AG08396 (cell line): ENCODE measurements at places on chromosomes 16 and 17.

DNA sequence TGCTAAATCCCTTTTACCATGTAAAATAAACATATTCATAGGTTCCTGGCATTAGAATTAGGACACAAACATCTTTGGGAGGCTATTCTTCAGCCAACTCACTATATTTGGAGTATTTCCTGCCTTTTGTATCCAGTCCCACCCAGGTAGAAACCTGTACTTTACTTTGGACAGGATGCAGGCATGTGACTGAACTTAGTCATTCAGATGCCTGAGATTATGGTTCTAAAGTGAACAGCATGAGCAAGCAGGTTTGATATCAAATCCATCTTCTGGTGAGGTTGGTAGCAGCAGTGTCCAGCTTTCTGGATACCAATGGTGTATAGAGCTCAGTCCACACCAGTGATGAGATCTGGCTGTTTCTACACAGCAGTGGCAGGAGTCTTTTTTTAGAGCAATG lies 20.2 kb downstream of the CA10 start:
- DNase-seq: no peak

- peak; percentile 31 for DNase-seq
Measured at GRCh38 chr17:19579867-19580565, 46.4 kb downstream of the SLC47A1 start.

DNA sequence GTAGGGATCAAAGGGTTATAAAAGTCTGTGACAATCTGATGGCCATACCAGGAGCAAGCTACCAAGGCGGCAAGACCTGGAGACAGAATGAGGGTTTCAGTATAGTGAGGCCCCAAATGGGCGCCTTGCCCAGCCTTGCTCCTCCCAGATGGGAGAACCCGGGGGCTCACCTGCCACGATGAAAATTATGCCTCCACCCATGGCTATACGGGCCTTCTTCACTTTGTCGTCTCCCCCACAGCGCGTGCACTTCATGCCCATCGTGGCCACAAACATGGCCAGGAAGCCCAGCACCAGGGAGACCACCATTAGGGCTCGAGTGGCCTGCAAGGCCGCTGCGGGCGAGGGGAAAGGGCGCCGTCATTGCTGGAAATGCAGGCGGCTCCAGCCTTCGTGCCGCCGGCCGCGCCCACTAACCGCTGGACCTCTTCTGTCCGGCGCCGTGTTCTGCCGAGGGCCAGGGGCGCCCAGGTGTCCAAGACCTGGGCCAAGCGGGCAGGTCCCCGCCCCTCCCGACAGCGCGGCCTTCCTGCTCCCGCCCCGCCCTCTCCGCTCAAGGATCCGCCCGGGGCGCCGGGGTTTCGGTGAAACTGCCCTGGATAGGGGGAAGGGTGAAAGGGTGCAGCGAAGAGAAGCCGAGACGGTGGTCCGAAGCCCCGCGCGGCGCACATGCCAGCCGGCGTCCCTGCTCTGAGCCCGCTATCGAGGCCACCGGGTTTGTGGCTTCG lies 1.5 kb downstream of the CLDN7 start:
- peak; percentile 54 for DNase-seq

DNA sequence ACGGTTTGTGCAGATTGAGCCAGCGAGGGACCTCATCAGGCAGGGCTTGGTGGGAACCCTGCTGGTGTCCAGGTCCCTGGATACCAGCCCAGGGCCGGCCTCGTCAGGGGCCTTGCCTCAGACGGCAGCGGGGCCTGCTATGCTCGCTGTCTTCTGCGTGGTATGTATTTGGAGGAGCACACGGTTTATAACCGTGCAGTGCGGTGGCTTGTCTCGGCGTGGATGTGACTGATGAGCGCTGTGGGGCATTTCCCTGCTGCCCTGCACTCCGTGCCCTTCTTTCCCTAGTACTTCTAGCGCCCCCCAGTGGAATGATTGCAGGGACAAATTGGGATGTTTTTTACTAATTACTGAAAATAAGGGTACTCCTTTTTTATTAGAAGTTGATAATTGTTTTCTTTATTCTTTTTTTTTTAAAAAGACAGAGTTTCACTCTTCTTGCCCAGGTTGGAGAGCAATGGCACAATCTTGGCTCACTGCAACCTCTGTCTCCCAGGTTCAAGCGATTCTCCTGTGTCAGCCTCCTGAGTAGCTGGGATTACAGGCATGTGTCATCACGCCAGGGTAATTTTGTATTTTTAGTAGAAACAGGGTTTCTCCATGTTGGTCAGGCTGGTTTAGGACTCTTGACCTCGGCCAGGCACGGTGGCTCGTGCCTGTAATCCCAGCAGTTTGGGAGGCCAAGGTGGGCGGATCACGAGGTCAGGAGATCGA lies 15.3 kb downstream of the TBCD start:
- DNase-seq: peak; percentile 57

DNA sequence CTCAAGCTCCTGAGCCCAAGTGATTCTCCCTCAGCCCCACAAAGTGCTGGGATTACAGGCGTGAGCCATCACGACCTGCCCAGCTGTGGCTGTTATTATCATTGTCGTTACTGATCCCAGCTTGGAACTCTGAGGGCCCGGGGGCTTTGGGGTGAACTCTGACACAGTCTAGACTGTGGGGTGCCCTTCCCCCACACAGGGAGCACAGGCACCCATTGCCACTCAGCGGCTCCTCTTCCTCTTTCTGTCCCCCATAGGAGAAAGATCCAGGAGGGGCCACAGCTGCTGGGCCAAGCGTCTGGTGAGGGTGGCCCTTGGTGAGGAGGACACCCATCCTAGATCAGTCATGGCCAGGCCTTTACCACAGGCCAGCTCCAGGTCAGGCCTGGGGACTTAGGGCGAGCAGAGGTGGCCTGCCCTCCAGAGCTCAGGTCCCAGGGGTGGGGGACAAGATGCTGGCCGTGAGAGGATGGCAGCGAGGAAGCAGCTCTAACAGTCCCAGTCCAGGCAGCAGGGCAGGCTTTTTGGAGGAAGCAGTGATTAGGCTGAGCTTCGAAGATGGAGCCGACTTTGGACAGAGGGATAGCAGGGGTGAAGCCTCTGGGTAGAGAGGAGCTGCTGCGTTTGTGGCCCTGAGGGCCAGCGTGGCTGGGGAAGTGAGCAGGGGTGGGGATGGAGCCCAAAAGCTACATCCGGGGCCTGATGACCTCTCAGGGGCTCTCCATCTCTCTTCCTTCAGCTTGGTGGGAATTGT lies 24.7 kb downstream of the TMEM235 start:
- no peak for DNase-seq

DNA sequence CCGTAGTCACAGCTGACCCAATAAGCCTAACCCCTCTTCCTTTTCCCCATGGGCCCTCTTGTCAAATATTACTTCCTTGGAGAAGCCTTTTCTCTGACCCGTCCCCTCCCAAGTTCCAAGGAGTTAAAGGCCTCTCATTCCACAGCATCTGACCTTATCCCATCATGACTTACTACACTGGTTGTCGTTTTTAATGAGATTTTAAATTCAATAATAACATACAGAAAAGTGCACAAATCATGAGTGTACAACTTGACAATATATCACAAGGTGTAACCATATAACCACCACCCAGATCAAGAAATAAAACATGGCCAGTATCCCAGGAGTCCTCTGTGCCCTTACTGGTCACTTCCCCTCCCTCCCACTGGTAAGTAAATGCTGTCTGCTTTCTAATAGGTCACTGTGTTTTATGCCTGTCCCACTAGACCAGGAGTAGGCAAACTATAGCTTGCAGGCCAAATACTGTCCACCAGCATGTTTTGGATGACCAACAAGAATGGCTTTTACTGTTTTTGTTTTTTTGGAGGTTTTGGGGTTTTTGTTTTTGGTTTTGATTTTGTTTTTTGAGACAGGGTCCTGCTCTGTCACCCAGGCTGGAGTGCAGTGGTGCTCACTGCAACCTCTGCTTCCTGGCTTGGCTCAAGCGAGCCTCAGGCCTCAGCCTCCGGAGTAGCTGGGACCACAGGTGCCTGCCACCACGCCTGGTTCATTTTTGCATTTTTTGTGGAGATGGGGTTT lies 1.2 kb upstream of the FDXR start:
- DNase-seq: no peak

- DNase-seq: no peak
Measured at GRCh38 chr17:61476476-61477203, 24.4 kb downstream of the TBX4 start.

GRCh38 chr17:77475016-77475976 lies 334.5 kb downstream of the SEC14L1 start:
- DNase-seq: peak; percentile 78

GRCh38 chr17:28698253-28698941 lies 13.3 kb downstream of the PROCA1 start:
- no peak for DNase-seq

- DNase-seq: peak; percentile 16
Measured at GRCh38 chr17:73998653-73999645, 204.5 kb upstream of the RPL38 start.

- DNase-seq: no peak
Measured at GRCh38 chr16:3797904-3798811, 80.8 kb upstream of the TRAP1 start.

DNA sequence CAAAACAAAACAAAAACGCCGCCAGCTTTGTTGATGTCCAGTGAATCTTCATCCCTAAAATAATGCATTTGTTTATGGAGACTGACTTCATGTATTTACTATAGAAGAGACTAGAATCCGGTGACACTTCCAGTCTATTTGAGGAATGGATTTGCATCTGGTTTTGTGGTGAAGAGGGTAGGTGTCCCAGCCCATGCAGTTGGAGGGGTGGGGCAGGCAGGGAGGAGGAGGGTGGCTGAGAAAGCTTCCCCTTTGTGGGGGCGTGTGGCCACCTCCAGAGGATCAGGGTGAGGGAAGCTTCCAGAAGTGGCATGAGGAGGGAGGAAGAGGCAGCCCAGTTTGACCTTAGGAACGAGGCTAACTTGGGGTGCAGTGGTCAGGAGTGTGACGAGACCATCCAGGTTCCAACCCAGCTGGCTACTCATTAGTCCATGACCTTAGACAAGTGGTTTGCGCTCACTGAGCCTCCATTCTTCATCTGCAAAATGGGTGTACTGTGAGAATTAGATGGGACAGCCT lies 69.5 kb downstream of the CMIP start:
- DNase-seq: no peak

GRCh38 chr16:66462912-66463311 lies 35.8 kb downstream of the BEAN1 start:
- DNase-seq: no peak

GRCh38 chr16:70390774-70391173 lies 44.1 kb downstream of the DDX19A start:
- no peak for DNase-seq

- no peak for DNase-seq
Measured at GRCh38 chr16:77636615-77637014, 85.7 kb upstream of the NUDT7 start.

DNA sequence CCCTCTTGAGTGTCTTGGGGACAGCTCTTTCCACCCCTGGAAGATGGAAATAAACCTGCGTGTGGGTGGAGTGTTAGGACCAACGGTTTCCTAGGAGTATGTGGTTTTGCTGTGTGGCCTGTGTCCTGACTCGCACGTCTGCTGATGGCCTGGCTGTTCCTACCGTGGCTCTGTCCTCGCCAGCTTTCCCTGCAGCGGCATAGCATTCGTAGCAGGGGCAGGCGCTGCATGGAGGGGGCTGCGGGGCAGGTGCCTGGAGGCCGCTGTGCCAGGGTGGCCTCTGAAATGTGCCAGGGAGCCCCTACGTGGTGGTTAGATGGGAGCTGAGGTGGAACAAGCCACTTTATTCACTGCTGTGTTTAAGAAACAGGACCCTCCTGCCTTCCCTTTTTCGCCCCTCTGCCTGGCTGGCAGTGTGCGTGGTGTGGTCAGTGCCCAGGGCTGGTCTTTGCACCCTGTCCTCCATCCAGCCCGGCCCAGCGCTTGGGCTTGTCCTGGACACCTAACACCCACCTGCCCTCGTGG lies 10.6 kb downstream of the SLC16A3 start:
- no peak for DNase-seq

GRCh38 chr17:5365831-5366230 lies 53.6 kb downstream of the NUP88 start:
- no peak for DNase-seq

DNA sequence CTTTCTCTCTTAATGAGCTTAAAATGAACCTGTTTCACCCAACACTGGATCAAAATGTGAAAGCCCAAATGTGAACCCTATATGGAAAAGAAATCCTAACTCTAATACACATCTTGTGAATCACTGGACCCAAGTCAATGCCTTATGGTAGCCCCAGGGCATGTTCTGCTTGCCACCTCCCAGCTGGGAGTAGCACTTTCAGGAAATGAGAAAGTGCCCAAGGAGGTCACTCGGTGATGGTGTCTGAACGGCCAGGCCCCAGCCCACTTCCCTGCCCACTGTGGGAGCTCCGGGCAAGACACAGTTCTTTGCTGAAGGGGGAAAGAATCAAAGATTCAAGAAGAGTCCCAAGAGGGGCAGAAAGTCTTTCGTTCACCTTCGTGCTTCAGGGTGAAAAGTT lies 46.1 kb downstream of the GTF3C1 start:
- DNase-seq: no peak

DNA sequence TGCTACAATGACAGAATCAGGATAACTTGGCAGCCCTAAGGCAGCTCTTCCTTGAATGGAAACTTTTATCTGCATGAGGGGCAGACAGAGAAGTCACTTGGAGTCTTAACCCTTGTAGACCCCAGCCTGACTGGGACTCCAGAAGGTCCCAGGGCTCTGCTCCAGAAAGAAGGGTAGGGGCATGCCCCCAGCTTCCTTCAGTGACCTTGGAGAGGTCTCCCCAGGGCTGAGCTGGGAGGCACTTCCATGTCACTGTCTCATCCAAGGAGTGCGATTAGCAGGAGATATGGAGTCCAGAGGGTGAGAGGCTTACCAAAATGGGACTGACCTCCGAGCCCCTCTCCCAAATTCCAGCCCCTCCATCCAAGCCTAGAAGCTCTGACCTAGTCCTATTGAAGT lies 3.4 kb upstream of the NLRC5 start:
- no peak for DNase-seq

GRCh38 chr16:52254746-52255145 lies 292.2 kb downstream of the TOX3 start:
- DNase-seq: no peak

DNA sequence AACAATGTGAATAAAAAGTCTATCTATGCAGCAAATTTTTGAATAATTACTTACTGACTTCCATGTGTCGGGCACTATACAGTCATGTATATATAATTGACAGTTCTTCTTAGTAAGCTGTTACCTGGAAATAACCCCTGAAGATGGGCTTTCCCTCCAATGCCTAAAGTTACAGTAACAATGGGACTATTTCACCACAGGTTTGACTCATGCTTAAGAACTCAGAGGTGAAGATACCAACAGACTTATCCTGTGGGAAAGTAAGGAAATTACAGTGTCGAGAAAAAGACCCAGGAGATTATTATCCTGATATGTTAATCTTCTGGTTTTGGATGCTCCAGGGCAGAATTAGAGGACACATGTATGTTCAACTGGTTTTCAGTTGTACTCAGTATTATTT lies 601.5 kb upstream of the SOX9 start:
- DNase-seq: no peak

GRCh38 chr17:13595599-13595899 lies 6.2 kb downstream of the HS3ST3A1 start:
- DNase-seq: no peak
